ENCODE measurements at places on chromosomes 11 and 22.

DNA sequence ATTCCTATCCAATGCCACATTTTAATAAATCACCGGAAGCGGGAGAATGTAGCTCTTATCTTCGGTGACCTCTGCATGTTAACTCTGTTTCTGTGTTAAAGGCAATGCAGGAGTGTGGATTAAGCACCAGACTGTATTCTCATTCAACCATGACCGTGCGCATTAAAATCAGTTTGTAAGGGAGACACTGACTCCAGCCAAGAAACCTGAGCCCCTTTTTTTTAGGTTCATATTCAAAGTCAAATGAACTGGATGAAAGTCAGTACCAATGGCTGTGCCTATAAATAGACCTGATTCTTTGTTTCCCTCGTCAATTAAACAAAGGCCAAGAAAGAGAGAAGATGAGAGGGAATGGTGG, 32.2 kb downstream of the C11orf91 start:
- H3K4me1 ChIP-seq: peaks cover 38% of the 10 kb centered on the region
- no peaks in the 10 kb centered on the region for H3K27me3 ChIP-seq
- H3K4me3 ChIP-seq: no peak overlapping the region
- no peak overlapping the region for H3K27ac ChIP-seq

DNA sequence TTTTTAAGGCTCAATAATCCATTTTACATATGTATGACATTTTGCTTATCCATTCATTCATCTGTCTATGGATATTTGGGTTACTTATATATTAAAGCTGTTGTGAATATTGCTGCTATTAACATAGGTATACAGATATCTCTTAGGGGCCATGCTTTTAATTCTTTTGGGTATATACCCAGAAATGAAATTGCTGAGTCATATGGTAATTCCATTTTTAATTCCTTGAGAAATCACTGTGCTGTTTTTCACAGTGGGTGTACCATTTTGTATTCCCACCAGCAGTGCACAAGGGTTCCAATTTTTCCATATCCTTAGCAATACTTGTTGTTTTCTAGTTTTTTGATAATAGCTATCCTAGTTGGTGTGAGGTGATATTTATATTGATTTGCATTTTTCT, 19.0 kb downstream of the PRMT3 start:
- peaks cover 17% of the 10 kb centered on the region for H3K36me3 ChIP-seq
- no peak overlapping the region for H3K4me3 ChIP-seq
- no peaks in the 10 kb centered on the region for H3K27me3 ChIP-seq
- no peaks in the 10 kb centered on the region for H3K4me1 ChIP-seq
- no peak overlapping the region for H3K27ac ChIP-seq
- no peak for DNase-seq

- DNase-seq: no peak
- H3K27me3 ChIP-seq: no peaks in the 10 kb centered on the region
- no peaks in the 10 kb centered on the region for H3K36me3 ChIP-seq
- H3K27ac ChIP-seq: no peak overlapping the region
- no peak overlapping the region for H3K4me3 ChIP-seq
Measured at GRCh38 chr22:19443544-19444211, 3.8 kb downstream of the C22orf39 start.

GRCh38 chr22:38312261-38312800, 4.9 kb downstream of the CSNK1E start:
- peaks cover 51% of the 10 kb centered on the region for H3K4me1 ChIP-seq
- H3K27ac ChIP-seq: peak overlapping the region; percentile 96
- peaks cover 14% of the 10 kb centered on the region for H3K36me3 ChIP-seq
- peak overlapping the region; percentile 100 for H3K4me3 ChIP-seq

DNA sequence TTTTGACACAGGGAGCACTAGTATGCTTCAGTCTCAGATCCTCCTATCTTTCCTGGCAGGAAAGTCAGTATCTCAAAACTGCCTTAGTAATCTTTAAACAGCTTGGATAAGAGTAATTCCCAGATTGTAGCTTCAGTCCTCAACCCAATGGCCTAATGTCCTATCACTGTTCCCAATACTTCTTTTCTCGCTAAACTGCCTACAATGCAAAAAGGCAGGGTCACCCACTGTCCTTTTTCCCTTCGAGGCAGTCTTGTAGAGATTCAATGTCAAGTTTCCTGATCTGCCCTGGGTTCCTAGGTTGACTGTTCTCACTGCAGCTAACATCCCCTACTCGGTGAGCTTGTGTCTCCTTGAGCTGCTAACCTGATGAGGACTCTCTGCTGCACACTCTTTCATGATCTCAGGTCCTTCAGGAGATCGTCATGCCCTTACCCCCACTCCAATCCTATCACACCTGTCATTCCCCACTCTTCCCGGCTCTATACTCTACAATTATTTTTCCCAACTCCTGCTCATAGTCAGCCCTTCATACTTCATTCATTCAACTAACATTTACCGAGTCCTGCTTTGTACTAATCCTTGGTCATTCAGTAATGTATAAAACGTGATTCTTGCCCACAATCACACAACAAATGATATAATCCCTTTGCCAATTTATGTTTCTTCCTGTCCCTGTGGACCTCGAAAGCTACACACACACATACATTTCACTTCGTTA, 904 bp downstream of the C2CD3 start:
- peaks cover 37% of the 10 kb centered on the region for H3K4me1 ChIP-seq
- peaks cover 21% of the 10 kb centered on the region for H3K36me3 ChIP-seq
- H3K4me3 ChIP-seq: peak overlapping the region; percentile 95
- no peaks in the 10 kb centered on the region for H3K27me3 ChIP-seq

DNA sequence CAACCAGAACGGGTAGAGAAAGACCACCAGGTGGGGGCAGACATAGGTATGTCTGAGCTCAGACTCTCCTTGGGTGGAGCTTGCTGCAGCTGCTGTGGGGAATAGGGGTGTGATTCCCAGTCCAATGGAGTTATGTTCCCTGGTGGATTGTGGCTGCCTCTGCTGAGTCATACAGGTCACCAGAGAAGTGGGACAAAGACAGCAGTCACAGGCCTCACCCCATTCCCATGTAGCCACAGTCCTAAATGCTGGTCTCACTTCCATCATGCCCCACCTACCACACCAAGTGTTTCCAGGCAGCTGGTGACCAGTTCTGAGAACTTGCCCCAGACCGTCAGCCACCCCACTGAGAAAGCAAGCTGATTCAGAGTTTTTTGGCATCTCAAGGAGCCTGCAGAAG, 17.5 kb downstream of the OR52E5 start:
- no peak for DNase-seq
- H3K36me3 ChIP-seq: no peaks in the 10 kb centered on the region
- H3K27ac ChIP-seq: no peak overlapping the region

GRCh38 chr22:44489817-44490216, 8.2 kb downstream of the RTL6 start:
- no peaks in the 10 kb centered on the region for H3K27me3 ChIP-seq
- H3K4me3 ChIP-seq: no peak overlapping the region
- no peaks in the 10 kb centered on the region for H3K36me3 ChIP-seq
- DNase-seq: no peak
- no peaks in the 10 kb centered on the region for H3K4me1 ChIP-seq
- no peak overlapping the region for H3K27ac ChIP-seq

DNA sequence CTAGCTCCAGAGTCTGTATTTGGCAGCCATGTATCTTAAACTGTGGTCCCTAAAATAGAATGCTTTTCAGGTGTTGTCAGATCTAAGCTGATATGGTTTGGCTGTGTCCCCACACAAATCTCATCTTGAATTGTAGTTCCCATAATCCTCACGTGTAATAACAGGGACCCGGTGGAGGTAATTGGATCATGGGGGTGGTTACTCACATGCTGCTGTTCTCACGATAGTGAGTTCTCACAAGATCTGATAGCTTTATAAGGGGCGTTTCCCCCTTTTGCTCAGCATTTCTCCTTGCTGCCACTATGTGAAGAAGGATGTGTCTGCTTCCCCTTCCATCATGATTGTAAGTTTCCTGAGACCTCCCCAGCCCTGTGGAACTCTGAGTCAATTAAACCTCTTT, 199.9 kb upstream of the ISX start:
- H3K36me3 ChIP-seq: no peaks in the 10 kb centered on the region
- no peak overlapping the region for H3K27ac ChIP-seq
- no peaks in the 10 kb centered on the region for H3K4me1 ChIP-seq
- no peaks in the 10 kb centered on the region for H3K27me3 ChIP-seq
- no peak for DNase-seq

- H3K27me3 ChIP-seq: peaks cover 11% of the 10 kb centered on the region
- H3K36me3 ChIP-seq: no peaks in the 10 kb centered on the region
- no peak overlapping the region for H3K27ac ChIP-seq
- H3K4me3 ChIP-seq: no peak overlapping the region
- H3K4me1 ChIP-seq: no peaks in the 10 kb centered on the region
- no peak for DNase-seq
Measured at GRCh38 chr22:44933666-44934453, 75.9 kb downstream of the PHF21B start.

DNA sequence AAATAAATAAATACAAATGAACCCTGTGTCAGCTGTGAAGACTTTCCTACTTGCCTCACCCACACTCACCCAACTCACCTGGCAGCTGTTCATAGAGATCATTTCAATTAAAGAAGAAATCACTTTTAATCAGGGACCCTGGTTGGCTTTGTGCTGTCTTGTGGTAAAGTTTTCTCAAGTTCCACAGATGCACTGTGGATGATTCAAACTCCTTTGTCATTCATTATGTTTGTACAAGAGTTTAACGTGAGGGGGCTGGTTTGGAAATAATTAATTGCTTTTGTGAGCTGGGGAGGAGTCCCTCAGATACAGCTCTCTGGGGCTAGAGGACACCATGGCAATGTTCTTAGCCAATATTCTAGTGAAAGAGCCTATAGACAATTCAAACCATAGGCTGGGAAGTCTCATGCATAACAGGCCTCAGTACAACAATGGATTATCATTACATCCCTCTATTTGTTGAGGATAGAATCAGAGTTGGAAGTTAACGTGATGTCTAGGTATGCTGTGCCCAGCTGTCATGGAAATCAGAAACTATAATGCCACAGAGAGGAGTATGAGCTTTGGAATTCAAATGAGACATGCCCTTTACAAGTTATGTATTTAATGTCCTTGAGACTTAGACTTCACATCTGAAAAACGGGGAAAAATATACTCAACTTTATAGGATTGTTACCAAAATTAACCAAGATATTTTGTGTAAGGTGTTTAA, 698.5 kb downstream of the KCNA4 start:
- H3K4me1 ChIP-seq: peaks cover 44% of the 10 kb centered on the region
- H3K36me3 ChIP-seq: no peaks in the 10 kb centered on the region
- DNase-seq: peak; percentile 60
- H3K27me3 ChIP-seq: no peaks in the 10 kb centered on the region

DNA sequence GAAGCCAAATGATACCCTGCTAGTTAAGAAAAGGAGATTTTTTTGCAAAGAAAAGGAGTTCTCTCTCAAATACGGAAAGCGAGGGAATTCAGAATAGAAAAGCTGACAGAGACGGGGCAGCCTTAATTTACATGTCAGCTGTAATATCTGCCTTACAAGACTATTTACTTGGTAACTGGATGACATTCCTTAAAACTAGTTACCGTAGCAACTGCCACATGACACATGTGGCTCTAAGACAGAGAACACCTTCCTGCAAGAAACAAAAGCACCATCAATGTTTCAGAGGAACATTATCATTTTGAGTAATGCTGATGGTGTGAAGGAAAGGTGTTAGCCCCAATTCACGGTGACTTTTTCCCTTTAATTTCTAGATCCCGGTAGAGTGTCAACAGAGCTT, 222.1 kb downstream of the LRRC4C start:
- no peak for DNase-seq
- no peaks in the 10 kb centered on the region for H3K27me3 ChIP-seq
- no peak overlapping the region for H3K4me3 ChIP-seq

DNA sequence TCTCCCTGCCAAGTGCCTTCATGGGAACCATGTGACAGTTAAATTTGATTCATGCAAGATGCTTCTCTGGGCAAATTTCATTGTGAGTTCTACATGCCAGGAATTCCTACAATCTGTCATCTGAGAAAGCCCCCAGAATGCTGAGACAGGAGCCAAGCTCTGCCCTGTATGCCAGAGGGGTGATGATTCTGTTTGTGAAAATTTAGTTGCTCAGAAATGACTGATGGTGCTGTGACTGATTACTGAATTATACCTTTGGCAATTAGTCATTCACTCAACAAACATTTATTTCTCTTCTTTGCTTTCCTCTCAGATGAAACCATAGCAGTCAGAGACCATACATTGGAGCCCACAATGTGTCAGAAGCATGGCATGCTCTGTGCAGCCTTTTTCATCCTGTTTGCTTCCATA, 69.0 kb upstream of the ZBED5 start:
- DNase-seq: peak; percentile 59
- H3K4me3 ChIP-seq: no peak overlapping the region
- H3K36me3 ChIP-seq: no peaks in the 10 kb centered on the region
- H3K27ac ChIP-seq: peak overlapping the region; percentile 11

DNA sequence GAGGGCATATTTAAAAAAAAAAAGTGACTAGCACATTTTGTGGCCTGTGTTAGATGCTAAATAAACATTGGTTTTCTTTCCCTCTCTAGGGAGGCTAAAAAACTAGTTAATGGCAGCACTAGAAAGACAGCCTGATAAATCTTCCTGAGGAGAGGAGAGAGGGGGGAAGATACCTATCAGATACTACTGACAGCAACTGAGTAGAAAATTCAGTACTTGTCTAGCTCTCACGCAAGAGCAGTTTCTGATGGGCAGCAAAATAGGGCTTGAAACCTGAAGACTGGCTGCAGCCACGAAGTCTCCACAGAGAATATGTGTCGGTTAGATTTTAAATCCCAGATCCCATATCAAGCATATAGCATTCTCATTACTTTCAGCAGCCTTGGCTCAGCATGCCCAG, 388.2 kb downstream of the KCNA4 start:
- no peaks in the 10 kb centered on the region for H3K27me3 ChIP-seq
- no peak for DNase-seq
- H3K4me3 ChIP-seq: no peak overlapping the region
- no peak overlapping the region for H3K27ac ChIP-seq

DNA sequence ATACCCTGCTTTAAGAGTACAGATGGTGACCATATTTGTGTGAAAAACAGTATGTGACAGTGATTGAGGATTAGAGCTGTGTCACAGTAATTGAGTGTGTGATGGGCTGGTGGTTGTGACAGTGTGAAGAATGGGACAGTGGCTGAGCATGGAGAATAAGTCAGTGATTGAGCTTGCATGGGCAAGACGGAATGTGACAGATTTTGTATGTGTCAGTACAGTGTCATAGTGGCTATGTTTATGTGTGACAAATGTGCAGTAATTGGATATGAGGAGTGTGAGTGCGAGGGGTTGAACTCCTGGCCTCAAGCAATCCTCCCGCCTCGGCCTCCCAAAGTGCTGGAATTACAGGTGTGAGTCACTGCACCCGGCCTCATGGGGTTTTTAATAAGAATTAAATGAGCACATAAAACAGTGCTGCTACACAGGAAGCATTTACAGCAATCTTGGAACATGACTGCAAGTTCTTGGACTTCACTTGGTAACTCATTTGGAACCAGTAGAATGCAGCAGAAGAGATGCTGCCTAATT, 583 bp upstream of the RRAS2 start:
- DNase-seq: peak; percentile 68
- peak overlapping the region; percentile 96 for H3K4me3 ChIP-seq
- H3K36me3 ChIP-seq: peaks cover 10% of the 10 kb centered on the region
- peaks cover 14% of the 10 kb centered on the region for H3K4me1 ChIP-seq

DNA sequence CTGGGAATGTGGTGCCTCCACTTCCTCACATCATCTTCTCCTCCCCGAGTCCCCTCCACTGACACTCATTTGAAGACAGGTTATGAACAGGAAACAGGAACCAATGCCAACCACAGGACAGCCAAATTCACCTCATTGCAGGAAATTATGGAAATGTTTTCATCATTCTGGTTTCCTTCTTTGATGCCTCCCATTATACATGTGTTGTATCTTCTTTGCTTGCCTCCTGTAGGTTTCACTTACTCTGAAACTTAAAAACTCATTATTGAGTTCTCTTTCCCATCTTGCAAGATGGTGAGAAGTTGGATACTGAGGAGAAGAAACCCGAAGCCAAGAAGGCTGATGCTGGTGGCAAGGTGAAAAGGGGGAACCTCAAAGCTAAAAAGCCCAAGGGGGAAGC, 108.5 kb downstream of the PHF21B start:
- H3K36me3 ChIP-seq: no peaks in the 10 kb centered on the region
- DNase-seq: peak; percentile 4
- H3K27me3 ChIP-seq: peaks cover 6% of the 10 kb centered on the region
- no peak overlapping the region for H3K4me3 ChIP-seq

All from GM23248 (cell line).